CD4-positive, alpha-beta T cell (primary cell): ENCODE measurements at places on chromosomes 7 and 10.

- DNase-seq = no peak
Measured at GRCh38 chr7:3455806-3456595, 154.9 kb downstream of the SDK1 start.

DNA sequence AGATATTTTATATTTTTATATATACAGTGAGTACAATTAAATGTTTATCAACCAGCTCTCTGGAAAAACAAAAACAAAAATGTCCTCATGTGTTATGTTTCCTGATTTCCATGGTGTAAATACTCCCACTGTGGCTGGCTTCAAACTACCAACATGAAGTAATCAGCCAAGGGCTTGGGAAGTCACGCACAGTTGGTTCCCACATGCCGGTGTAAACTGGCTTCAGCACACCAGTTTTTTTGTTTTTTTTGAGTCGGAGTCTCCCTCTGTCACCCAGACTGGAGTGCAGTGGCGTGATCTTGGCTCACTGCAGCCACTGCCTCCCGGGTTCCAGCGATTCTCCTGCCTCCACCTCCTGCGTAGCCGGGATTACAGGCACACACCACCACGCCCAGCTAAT, 11.8 kb downstream of the OSBPL3 start:
- no peak for DNase-seq

DNA sequence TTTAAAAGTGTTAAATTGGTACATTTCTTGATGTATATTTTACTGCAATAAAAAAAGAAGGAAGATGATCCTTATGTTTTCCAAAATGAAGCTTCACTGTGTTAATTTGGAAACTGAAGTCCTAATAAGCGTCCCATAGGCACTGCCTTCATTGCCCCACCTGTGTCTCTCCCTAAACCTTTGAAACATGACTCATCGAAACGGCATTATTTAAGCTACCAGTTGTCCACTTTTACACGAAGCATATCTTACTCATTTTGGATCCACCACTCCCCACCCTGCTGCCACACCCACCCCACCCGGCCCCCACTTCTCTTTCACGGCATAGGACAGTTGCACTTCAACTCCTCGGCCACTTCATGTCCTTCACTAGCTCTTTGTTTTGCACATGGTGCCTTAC, 85.5 kb downstream of the KIAA1549 start:
- DNase-seq = no peak

DNA sequence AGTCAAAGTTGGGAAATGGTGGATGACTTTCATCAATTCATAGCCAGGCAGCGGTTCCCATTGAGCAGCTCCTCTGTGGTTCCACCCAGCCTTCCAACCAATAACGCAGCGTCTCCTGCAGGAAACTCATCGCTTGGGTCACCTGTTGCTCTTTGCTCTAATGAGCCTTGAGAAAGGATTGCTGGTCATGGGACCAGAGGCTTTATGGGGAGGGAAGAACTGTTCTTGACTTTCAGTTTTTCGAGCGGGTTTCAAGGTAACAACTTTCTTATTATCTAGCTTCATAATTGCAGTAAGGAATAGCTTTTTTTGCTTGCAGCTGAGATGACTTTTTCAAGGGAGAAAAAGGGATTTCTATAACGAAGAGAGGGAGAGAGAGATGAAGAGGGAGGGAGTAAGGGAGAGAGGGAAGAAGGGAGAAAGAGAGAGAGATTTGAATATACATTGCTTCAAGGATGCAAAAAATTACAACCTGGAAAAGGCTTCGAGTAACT, 405 bp upstream of the ENTPD1 start:
- no peak for DNase-seq

- no peak for DNase-seq
Measured at GRCh38 chr10:66719483-66719882, 206.4 kb upstream of the LRRTM3 start.

DNA sequence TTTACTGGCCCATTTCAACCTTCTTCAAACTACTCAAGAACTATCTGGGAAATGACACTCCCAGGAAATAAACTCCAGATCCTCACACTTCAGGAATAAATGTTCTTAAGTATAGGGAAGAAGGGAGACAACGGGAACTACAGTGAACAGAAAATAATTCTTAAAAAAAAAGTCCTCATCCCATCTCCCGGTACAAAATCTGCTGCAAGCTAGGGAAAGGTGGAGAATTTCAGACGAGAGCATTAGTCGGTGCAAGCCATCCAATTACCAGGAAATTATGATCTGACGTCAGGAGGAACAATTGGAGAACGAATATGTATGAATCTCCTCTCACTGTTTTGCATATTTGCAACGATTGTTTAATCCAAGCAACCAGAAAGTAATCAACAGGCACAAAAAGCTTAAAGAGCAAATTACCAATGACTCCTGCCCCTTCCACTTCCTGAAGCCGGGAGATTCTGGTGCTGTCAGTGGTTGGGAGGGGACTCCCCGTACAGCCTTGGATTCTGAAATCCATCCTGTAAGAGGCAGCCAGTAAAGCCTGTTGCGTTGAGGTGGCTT, 15.1 kb upstream of the GATA3 start:
- no peak for DNase-seq

DNA sequence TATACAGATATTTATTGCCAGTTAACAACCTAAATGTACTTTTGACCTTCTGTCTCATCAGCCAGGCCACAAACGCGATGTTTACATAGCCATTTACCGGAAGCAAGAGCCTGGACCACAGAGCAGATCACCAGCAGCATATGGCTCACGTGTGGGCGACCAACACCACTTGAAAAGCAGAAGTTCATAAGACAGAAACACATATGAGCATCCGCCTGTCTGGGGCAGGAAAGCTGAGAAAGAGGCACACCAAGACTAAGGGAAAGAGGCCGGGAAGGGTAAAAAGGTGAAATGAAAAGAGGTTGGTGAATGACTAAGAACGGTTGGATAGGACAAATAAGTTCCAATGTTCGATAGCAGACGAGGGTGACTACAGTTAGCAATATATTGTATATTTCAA, 1.3 kb downstream of the ABCB1 start:
- no peak for DNase-seq

GRCh38 chr10:121764233-121764942, 163.4 kb downstream of the ATE1 start:
- DNase-seq = no peak

DNA sequence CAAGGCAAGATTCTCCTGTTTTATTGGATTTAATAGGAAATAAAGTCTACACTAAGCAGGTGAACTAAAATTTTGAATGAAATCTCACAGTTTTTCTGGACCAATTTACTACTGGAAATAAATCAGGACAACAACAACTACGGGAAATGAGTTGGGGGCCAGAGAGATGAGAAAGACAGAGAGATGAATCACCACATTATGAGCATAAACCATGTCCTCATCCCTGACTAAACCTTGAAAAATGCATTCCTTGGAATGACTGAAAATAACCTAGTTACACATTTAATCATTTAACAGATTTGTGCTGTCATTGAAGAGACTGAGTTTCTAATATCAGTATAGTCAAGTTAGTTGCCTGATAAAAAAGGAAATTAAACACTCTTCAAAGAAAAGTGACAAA, 608.4 kb upstream of the KCND2 start:
- DNase-seq = no peak

GRCh38 chr7:80929619-80930018, 10.8 kb upstream of the SEMA3C start:
- DNase-seq = no peak

- no peak for DNase-seq
Measured at GRCh38 chr7:151373599-151373998, 32.0 kb downstream of the NUB1 start.

DNA sequence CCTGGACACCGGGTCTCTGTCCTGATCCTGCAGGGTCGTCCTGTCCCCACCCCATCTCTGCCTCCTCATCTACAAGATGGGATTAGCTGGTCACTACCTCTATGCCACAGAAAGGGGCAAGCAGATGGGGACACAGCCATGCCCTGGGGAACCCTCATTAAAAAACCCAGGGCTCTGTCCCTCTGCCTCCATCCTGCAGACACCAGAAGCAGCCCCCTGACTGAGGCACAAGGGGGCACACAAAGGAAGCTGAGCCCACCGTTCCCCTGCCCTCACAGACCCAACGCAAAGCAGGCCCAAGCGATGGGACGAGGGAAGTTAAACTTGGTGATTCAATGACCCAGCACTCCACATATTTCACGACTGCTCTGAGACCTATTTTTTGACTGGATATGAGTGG, 142.4 kb downstream of the TCERG1L start:
- no peak for DNase-seq

DNA sequence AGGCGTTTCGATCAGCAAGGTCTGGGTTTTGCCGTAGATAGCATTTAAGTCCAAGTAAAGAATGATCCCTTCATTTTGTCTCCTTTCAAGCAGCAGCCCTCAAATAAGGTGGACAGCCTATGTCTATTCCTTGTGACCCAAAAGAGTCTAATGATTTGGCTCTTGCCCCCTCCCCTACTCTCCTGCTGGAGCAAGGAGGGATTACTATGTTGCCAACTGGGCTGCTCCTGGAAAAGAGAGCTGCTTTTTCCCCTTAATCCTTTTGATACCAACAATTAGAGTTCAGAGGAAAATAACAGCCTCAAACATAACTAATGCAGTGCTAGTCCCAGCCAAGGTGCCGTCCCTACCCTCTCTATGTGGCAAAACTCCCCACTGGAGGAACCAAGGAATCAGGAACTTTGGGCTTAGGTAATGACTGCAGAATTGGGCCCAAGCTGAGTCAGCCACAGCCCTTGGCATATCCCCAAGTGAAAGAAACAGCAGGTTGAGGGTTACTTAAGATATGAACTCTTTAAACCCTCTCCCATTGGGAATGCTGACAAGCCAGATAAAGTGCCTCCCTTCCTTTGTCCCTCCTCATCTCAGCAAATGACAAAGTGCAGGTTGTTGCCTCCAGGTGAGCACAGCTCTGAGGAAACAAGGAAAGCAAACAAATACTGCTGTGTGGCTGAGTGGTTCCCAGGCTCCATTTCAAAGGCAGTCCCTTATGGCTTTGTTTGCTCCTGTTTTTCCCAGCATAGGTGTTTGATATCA, 643.7 kb downstream of the INHBA start:
- no peak for DNase-seq

DNA sequence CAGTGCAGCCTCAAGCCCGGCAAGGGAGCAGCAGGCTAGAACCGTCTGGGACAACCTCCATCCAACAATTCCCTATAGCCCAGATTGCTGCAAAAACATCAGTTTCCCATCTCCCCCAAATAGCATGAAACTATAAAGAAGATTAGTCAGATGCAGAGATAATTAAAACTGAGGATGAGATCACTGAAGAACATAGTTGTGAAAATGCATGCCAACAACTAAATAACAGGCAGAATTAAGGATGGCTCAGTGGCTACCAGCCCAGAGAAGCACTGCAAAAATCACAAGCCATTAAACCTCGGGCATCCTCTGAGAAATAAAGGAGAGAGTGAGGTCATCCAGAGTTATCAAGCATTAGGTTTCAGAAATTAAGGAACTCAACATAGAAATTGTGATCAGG, 427.1 kb downstream of the TNS3 start:
- DNase-seq = no peak

DNA sequence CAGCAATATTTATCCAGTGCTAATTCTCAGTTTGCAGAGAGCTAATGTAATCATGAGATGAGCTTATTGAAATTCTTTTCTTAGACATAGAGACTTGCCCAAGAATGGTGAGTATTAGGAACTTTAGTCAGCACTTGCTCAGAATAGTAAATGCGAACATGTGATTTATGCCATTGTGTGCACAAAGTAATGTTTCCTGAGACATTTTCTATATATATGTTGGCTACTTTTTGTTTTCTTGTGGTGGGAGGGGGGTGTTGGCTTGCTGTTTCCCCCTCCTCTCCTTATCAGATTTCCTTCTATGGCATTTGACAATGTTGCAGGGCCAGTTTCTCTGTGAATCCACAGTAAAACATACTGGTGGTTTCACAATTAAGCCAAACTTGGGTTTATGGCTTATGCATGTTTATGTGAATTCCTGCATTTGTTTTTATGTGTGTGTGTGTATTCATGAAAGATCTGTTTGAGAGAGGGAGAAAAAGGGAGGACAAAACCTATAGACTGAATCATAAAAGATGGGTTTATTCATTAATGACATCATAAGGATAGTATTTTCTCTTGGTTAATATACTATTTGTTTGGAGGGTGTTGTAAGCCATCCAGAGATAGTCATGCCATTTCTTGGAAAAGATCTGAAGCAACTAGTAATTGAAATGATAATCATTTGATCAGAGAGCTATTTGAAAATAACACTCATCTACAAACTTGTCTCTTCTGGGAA, 36.3 kb downstream of the ARID5B start:
- DNase-seq = no peak

DNA sequence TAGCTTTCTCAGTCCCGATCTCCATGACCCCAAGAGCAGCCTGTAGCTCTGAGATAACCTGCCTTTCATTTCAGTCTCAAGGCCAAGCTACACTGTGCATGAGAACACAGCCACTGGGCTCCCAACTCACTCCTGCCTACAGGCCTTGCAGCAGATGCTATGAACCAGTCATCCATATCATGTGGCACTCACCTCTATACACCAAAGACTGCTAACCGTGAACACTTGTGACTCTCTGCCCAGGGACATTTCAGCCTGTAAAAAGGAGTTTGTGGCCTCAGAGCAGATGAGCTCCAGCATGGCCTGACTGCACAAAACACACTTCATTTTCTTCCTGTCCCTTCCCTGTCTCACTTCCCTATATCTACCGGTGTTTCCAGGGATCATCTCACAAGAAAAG, 56.9 kb upstream of the NPY start:
- DNase-seq = no peak

DNA sequence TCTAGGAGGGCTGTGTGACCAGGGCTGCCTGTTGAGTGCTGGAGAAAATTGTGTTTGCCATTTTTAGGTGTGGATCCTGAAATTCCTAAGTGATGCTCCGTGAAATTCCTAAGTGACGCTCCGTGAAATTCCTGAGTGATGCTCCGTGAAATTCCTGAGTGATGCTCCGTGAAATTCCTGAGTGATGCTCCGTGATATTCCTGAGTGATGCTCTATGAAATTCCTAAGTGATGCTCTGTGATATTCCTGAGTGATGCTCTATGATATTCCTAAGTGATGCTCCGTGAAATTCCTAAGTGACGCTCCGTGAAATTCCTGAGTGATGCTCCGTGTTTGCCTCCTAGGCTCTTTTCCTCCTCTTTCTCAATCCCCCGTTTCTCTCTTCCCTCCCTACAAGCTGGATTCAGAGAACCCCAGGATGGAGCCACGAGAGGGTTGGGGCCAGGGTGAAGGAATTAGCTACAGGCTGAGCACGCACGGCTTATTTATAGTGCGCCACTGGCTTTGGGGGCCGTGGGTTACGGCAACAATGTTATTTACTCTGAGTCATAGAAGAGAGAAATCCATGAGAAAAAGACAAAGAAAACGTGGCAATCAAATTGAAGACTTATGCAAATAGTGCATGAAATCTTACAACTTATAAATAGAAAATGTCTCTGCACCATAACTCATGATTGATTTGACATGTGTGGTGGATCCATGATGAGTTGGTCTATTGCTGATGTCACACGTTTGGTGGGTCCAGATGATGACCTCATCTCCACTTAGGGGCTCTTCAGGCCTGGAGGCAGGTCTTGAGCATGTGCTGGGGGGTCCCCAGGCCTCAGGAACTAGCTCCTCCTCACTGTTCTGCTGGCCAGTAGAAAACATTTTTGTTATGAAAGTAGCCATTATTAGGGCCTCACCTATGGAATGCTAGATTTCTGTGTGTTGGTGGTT, 224.6 kb downstream of the WDR37 start:
- DNase-seq = no peak

GRCh38 chr10:34275626-34276130, 539.4 kb downstream of the PARD3 start:
- no peak for DNase-seq

- no peak for DNase-seq
Measured at GRCh38 chr10:116706281-116706680, 36.1 kb downstream of the HSPA12A start.

GRCh38 chr10:33153968-33154327, 180.5 kb downstream of the NRP1 start:
- no peak for DNase-seq
